ENCODE measurements at places on chromosomes 13 and 19.

- no peak for DNase-seq
Measured at GRCh38 chr19:39428283-39429112, 7.3 kb downstream of the RPS16 start.

DNA sequence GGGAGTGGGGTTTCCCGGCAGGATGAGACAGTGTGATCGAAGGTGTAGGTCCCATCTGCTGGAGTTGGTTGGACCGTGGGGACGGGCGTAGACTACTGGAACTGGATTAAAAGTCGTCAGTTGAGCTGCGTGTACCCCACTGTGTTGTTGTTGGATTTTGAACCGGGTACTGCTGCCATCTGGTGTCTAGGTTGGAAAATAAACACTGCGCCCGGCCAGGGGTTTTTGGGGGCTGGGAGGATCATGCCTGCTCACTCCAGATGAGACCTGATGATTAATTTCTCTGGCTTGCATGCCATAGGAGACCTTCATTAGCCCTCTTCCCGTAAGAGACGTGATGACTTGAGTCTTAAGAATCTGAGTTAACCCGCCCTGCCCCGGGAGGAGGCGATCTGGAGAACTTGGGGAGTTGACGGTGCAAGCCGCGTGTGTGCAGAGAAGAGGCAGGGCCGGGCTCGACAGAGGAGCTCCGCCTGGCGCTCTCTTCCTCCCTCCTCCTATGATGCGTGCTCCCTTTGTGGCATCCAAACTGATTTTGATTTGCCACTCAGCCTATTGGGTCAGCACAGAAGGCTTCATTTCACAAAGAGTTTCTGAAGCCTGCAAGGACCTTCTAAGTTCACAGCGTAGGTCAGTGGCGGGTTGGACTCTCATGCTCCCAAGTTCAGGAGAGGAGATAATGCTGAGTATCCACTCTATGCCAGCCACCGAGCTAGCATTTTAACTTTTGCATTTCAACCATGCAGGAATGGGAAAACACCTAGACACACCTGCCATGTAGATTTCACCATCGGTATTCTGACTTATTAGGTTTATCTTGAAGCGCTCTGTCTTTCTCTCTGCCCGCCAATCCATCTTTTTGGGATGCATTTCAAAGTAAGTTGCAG, 2.7 kb downstream of the UHRF1 start:
- DNase-seq = no peak

DNA sequence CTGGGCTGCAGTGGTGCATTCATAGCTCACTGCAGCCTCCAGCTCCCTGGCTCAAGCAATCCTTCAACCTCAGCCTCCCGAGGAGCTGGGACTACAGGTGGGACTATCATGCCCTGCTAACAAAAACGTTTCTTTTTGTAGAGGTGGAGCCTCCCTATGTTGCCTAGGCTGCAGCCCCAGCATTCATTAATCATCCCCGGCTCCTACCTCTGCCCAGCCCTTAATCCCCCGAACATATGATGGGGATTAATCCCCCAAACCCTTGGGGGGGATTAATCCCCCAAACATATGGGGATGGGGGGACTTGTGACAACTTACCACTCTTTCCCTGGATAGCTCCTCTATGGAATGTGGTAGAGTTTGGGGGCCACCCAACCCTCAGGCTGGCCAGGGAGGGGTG, 45.9 kb downstream of the SUGP2 start:
- no peak for DNase-seq

DNA sequence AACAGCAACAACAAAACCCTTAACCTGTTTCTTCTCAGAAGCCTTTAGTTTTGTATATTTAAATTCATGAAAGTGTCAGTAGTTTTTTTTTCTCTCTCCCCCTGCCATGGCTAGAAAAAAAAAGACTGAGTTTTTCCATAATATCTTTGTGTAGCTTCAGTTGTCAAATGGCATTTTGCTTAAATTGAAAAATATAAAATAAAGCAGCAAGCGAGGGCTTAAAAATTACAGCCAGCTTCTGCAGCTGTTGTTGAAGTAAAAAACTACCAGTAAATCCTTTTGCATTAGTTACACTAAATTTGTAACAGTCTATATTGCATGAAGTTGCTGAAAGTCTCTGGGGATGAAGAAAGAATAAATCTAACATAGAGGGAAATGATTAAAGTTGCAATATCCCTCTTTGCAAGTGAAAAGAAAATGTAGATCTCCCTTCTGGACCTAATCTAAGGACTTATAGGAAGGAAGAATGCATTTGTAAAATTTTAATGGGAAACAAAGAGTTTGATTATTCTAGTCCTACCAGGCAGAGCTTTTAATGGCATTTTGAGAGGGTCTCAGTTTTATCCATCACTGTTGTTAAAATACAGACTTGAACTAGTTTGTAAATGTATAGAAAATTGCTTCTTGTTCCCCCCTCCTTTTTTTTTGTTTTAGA, 215.7 kb downstream of the ATP8A2 start:
- no peak for DNase-seq

GRCh38 chr13:44974056-44974793, 15.0 kb downstream of the NUFIP1 start:
- no peak for DNase-seq
